ENCODE measurements at places on chromosomes 12 and 14.

GRCh38 chr12:60930151-60930550 lies 1330.1 kb upstream of the USP15 start:
- DNase-seq, result no peak

GRCh38 chr12:27388650-27389049 lies 56.0 kb downstream of the BMAL2 start:
- DNase-seq, result no peak

DNA sequence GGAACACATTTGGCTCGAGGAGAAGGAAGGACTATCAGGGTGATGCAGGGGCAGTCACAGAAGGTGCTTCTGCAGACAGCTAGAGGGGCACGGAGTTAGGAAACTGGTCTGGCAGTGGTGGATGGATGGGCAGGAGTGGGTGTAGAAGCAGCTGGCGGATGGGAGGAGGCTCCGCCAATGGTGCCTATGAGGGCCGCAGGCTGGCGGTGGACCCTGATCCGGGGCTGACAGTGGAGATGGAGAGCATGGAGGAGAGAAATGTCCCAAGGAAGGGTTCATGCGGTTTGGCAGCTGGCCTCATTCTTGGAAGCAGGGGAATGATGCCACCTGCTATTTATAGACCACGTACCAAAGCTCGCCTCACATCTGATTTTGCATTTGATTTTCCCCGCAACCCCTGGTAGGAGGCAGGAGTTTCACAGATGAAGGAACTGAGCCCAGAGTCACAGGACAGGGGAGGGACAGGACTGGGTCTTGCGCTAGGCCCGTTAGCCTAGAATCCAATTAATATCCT lies 237.1 kb downstream of the FOXN3 start:
- no peak for DNase-seq

DNA sequence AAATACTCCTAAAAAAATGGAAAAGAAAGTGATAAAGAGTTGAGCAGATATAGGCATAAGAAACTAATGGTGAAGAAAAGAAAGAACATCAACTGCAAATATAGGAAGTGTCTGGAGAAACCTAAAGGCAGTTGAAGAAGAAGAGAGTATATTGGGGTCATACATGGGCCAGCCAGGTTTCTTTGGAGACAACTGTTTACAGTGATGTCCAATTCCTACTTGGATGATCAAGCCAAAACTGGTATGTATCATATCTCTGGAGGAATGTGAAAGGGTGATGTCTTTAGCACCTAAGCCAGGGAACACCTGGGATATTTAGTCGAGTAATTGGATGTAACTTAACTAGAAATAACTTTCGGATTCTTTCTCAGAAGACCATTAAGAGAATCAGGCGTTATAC lies 129.3 kb upstream of the FLRT2 start:
- DNase-seq, result no peak

DNA sequence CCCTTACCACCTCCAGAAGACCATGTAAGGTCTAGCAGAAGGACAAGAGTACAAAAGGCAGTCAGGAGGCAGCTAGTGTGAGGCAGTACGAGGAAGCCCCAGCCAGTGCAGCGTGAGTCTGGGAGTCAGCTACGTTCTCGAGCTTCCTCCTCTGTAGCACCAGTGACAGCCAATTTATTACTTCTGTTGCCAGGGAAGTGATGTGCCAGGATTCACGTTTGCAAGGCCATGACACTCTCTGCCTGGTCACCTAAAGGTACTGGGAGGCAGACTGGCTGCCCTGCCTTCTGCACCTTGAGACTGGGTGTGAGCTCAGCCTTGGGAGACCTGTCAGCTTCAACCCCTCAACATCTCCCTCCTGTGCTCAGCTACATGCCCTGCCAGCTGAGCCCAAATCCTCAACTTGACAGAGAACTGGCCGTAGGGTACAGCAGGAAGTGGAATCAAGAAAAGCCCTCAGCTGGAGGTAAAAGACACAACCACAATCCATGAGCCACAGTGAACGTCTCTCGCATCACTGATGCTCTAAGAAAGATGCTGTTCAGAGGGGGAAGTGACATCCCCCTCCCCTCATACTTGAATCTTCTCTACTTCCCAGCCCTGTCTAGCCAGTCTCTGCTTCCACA lies 182.5 kb upstream of the RGS6 start:
- DNase-seq, result no peak

DNA sequence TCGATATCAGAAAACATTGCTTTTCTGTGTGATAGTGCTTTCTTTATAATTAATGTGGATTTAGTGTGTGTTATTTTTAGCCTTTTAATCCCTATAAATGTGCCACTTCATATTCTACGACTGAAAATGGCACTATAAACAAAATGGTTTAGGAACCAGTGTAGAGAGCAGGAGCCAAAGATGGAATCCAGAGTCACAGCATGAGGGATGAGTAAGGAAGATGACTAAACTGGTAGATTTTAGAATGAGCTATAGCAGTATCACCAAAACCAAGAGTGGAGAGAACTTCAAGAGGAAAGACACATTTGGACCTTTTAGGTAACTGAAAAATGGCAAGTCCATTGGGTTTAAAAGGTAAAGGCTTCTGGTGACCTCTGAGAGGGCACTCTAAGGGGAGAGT lies 887.2 kb downstream of the NRXN3 start:
- no peak for DNase-seq

DNA sequence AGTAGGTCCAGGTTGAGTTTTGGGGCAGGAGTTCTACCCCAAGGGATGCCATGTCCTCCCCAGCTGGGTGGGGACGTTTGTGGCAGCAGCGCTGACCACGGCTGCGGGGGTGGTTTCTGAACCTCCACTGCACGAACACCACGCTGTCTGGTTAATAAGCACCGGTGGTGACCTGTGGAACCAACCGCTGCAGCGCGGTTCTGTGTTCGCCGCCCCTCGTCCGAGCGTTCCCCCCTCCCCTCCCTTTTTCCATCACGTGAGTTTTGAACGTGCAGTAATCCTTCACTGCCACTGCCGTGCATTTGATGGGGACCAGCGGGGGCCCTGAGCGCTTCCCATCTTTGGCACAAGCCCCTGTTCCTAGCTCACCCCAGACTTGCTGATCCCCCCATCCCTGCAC lies 6.4 kb upstream of the ADSS1 start:
- DNase-seq, result no peak

DNA sequence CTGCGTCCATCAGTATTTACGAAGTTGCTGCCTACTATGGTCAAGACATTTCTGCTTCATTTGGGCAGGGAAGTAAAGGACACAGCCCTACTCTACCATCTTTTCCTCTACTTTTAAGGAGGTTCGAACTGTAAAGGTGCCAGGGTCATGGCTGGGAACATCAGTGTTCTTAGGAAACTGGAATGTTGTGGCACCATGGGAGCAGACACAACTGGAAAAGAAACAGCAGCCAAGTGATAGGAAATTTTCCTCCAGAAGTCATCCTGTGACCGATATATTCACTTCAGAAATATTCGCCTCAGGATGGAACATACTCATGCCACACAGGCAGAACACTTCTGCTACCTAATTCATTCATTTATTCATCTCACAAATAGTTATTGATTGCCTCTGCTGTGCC lies 104.4 kb downstream of the ETV6 start:
- DNase-seq, result no peak

DNA sequence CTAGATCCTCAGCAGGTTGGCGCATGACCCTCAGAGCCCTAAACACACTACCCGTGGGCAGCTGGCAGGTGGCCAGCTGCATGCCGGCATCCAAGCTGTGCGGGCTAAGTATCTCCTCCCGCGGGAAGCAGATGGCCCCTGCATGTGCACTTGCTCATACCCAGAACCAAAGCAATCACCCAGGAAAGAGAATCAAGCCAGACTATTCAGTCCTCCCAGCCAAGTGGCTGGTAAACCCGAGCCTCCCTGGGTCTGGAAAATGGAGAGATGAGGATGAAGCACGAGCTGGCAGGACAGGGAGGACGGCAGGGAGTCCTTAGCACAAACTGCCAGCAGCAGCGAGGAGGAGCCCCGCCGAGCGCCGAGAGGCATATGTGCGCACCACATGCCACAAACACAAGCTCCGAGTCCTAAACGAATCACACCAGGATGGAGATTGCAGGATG lies 139.7 kb downstream of the RIMBP2 start:
- no peak for DNase-seq

- DNase-seq, result no peak
Observed at GRCh38 chr12:66197495-66197921, 8.5 kb downstream of the IRAK3 start.

- no peak for DNase-seq
Observed at GRCh38 chr12:106646472-106646871, 63.7 kb downstream of the RFX4 start.

- no peak for DNase-seq
Observed at GRCh38 chr14:94046696-94047250, 20.6 kb downstream of the OTUB2 start.

GRCh38 chr14:36091096-36091495 lies 85.4 kb downstream of the PTCSC3 start:
- DNase-seq, result peak; percentile 96

DNA sequence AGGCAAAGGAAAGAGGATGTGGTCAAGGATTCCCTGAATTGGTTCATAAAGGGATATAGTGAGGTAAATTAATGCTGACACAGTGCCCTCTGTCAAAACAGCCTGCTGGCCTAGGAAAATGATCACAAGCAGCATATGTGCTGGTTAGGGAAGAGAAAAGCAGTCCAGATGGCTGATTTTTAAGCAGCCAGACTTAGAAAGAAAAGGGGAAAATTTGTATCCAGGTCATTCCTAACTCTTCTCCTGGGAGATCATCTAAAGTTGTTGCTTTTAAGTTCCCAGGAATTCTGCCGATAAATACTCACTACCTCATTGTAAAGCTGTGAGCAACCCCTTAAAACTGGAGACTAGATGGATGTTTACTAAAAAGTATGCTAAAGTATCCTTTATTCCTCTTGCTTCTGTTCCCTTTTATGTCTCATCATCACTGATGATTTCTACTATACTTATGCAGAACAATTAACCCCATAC lies 46.4 kb upstream of the CNOT2 start:
- peak; percentile 61 for DNase-seq

DNA sequence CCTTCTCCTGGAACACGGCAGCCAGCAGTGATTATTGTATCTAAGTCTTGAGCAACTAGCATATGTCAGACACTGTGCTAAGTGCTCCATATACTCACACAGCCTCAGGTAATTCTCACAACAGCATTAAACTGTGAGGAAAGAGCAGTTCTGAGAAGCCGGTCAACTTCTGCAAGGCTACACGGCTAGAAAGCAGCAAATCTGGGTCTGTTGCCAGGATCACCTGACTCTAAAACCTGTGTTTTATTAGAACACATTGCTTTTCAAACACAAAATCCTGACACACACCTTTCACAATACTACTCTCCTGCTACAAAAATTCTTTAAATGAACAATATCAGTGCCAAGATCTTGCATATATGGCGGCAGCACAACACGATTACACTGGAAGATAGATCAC lies 49.8 kb upstream of the CRACR2A start:
- DNase-seq, result no peak

GRCh38 chr12:110908377-110909152 lies 11.8 kb downstream of the MYL2 start:
- DNase-seq, result no peak

DNA sequence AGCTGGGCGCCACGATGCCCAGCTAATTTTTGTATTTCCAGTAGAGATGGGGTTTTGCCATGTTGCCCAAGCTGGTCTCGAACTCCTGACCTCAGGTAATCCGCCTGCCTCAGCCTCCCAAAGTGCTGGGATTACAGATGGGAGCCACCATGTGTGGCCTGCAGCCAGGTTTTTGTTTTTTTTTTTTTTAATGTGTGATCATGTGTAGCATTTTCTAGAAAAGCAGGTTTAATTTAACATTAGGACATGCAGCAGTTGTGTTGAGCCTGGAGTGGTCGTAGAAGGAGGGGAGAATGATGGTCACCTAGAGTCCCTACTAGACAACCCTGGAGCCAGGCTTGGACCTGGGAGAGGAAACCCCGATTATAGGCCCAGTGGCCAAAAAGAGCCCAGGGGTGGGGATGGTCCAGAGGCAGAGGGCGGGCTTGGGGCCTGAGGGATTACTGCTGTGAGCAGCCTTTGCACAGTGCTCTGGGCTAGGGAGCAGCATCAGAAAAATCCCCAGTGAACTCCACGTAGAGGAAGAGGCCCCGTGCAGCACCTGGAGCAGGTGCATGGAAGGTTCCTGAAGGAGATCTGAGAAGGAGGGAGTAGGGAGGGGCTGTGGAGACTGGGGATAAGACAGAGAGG lies 13.6 kb downstream of the DLK1 start:
- no peak for DNase-seq

DNA sequence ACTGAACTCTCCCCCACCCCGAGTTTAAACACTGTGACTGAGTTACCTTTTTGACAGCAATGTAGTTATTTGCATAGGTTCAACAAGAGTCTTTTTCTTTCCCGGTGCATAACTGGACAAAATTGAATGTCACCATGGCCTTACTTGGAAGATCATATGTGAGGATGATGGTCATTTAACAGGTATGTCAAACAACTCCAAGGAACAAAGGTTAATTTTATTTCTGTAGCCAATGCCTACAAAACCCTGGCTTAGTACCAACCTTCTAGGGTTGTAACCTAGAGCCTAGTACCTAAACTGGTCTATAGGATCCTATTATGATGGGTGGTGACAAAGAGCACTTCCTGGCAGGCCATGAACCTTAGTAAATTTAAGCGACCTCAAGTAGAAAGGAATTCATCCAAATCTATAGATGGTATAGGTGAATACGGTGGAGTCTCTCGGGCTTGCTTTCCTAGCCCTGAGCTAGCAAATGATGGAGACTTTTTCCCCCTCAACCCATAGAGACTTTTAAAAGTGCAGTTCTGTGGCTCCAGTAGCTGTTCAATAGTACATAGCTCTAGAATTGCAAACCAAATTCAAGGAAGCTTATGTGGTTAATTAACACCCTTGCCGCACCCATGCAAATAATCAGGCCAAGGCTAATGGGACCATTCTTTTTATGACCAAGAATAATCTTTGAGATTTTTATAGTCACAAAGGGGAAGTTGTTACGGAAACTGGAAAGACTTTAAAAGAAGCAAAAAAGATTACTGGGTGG lies 89.0 kb downstream of the SLC38A1 start:
- DNase-seq, result no peak

- no peak for DNase-seq
Observed at GRCh38 chr14:64879635-64880220, at the start of gene SPTB. SPTB (minus strand) TSS chr14:64879907; CDS start chr14:64823094, 56,813 bp downstream.

- no peak for DNase-seq
Observed at GRCh38 chr14:73264080-73264884, 27.0 kb downstream of the PAPLN start.

DNA sequence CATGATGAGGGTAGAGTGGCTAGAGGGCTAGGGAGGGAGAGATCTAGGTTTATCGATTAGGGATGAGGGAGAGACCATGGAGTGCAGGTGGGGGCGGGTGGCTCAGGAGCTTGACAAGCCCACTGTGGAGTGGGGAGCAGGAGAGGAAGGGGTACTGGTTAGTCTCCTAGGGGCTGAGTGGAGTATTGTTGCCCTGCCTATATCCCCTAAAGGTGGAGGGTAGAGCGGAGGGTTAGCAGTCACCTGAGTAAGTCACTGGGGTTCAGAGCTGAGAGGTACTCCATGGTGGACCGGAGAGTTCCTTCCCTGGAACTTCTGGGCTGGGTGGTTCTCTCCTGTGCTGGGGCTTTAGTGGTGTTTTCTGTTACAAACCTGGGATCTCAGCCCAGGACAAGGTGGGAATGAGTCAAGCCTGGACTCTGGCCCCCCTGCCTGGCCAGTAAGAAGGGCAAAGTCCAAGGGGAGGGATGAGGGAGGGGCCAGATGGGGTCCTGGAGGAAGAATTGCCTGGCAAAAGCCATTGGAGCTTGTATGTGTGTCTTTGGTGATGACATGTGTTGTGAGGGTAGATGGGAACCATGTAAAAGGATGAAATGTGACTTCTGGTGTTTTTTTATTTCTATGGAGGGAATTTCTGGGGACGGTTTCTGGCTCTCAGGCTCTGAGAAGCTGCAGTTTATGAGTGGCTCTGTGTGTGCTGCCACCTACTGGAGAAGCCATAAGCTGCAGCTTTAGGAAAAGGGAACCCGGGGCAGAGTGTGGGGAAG lies at the start of gene CIDEB:
CIDEB (minus strand) TSS at position 403 of the 767 bp plus-strand sequence; CDS start at position 284, 119 bp downstream.
- peak; percentile 51 for DNase-seq

- DNase-seq, result no peak
Observed at GRCh38 chr12:51036279-51036678, 10.1 kb upstream of the SLC11A2 start.

Data from AG10803 (cell line).